NCI-H82 (cell line): ENCODE measurements at places on chromosomes 16 and 17.
A peak's percentile ranks its signal among the peaks of the same experiment; 100 is the strongest.

DNA sequence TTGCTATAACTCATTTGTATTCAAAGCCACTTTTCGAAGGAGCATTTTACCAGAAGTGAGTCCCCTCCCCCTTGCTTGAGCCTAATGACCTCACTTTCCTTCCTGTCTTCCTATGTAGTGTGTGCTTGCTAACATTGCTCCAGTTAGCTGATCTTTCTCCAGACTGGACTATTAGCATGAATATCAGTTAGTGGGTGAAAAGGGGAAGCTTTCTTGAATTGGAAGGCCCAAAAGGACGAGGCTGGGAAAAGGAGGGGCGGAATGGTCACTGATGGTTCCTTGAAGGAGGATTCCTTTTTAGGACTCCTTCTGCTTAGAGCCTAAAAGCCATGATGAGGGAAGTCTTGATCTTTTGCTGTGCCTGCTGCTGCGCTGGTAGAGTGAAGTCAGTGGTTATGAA lies 11.9 kb downstream of the MAP3K3 start:
- DNase-seq, result no peak

DNA sequence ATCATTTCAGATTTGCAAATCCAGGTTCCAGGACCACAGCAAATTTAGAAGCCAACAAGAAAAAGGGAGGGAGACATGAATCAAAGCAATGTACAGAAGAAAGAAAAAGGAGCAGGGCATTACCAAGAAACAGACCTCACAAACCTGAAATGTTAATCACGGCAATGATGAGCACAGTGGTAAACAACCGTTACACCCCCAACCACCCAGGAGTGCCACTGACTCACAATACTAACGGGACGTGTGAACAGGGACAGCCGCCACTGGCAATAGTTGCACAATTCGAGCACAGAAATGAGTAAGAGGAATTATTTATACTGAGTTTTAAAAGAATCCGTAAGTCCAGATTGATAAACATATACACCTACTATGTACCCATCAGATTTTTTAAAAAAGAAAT lies 13.8 kb downstream of the USP22 start:
- DNase-seq, result no peak

- DNase-seq, result no peak
These were observed 53.9 kb downstream of the USP22 start for GRCh38 chr17:20988896-20989295.

DNA sequence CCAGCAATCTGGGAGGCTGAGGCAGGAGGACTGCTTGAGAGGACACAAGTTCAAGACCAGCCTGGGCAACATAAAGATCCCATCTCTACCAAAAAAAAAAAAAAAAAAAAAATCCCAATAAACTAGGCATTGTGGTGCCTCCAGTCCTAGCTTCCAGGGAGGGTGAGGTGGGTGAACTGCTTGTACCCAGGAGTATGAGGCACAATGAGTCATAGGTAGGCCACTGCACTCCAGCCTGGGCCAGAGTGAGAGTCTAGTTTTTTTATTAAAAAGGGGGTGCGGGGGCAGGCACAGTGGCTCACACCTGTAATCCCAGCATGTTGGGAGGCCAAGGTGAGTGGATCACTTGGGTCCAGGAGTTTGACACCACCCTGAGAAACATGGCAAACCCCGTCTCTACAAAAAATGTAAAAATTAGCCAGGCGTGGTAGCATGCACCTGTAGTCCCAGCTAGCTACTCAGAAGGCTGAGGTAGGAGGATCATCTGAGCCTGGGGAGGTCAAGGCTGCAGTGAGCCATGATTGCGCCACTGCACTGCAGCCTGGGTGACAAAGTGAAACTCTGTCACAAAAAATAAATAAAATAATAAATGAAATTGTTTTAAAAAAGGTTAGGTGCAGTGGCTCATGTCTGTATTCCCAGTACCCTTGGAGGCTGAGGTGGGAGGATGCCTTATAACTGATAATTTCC lies 7.8 kb upstream of the CHST6 start:
- no peak for DNase-seq

DNA sequence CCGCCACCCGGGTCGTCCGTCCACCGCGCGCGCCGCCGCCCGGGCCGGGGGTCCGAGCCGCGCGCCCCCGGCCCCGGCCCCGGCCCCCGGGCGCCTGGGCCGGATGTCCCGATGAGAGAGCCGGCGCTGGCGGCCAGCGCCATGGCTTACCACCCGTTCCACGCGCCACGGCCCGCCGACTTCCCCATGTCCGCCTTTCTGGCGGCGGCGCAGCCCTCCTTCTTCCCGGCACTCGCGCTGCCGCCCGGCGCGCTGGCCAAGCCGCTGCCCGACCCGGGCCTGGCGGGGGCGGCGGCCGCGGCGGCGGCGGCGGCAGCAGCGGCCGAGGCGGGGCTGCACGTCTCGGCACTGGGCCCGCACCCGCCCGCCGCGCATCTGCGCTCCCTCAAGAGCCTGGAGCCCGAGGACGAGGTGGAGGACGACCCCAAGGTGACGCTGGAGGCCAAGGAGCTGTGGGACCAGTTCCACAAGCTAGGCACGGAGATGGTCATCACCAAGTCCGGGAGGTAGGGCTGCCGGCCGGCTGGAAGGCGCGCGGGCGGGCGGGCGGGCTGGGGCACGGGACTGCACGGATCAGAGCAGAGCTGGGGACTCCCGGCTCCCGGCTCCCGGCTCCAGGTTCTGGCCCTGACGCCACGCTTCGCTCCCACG lies 548 bp downstream of the TBX2 start:
- DNase-seq, result peak; percentile 58

- peak; percentile 70 for DNase-seq
These were observed 762 bp downstream of the CDK12 start for GRCh38 chr17:39461926-39462569.

- no peak for DNase-seq
These were observed 7.5 kb downstream of the CFAP97D1 start for GRCh38 chr17:43787728-43788127.

DNA sequence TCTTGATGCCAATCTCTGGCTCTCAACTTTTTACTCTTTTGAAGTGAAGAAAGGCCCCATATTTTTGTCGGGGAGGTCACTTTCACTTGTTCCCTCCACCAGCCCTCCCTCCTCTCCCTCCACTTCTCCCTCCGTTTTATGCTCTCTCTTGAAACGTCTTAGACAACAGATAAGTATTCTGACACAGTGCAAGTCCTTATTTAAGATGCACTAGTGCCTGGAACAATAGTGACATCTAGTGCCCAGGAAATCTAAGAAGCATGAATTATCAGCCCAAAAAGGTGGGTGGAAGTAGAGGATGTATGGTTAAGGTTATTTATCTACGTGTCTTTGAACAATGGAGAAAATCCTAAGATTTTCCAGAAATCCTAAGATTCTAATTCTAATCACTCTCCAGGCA lies 17.9 kb downstream of the PSME3IP1 start:
- DNase-seq, result peak; percentile 36

DNA sequence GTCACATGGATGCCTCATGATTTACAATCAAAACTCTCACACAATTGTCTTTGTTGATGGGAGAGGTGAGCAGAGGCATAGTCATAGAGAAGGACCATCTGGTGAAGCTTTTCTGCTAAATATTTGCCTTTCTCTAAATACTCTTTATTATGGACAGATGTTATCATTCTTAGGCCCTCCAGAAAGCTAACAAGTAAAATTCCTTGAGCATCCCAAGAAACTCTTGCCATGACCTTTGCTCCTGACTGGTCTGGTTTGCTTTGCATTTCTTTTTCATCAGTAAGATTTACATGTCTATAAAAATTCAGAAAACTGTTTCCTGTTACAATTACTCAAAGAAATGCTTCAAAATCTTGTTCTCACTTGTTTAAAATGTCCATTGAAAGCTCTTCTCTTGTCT lies 1336.6 kb upstream of the CDH8 start:
- DNase-seq, result peak; percentile 5

DNA sequence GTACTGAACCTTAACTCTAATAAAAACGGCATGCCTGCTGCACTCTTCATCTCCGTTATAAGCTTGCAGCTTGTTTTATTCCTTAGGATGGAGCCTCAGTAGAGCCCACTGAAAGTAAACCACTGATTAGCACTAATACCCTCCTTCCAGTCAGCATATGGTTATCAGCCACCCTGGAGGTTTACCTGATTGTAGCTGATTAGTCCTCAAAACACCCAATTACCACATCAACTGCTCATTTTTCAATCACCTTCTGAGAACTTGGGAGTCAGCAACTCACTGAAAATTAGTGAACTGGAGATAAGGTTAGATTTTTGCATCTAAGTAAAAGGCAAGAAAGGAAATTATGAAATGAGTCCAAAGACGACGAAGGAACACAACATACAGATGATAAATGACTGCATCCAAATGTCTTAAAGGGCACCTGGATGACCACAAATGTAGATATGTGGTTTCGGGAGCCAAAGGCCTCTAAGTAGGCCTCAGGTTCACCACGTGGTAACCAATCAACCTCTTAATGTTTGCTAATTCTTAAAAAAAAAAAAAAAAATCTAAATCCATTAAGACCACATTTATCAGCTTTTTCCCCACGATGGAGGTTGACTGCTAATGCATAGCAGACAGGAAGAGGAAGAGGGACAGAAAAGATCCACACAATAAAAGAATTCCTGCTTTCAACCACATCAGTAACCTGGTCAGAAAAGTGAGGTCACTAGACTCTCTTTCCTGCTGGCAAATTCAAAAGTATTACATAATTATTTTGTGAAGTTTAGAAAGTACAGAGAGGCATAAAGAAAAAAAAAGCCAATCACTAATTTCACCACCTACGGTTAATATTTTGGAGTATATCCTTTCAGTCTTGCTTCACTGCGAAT lies 28.0 kb downstream of the DCUN1D3 start:
- DNase-seq, result peak; percentile 76

DNA sequence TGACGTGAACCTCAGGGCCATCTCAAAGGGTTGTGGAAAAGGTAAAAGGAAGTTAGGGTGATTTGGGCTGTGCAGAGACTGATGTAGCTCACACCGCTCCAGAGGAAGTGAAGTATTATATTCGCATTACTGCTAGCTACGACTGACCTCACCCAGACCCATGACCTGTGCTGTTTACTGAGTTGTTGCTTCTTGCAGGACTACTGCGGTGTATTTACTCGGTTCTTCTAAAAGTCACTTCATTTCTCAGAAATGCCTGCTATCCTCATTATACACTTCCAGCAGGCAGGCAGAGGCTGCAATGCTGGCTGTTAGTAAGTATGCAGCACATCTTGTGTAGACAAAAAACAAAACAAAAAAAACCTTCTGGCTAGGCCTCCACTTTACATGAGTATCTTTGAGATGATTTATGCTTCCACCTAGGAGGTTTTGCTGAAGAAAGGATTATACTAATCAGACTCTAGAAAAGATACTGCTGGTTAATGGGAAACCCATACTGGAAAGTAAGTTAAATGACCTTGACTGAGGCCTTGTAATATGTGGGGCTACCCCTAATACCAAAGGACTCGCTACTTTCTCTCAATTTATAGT lies 76.0 kb downstream of the CREBBP start:
- DNase-seq, result no peak

GRCh38 chr17:80832266-80832676 lies 159.4 kb upstream of the CHMP6 start:
- peak; percentile 71 for DNase-seq

DNA sequence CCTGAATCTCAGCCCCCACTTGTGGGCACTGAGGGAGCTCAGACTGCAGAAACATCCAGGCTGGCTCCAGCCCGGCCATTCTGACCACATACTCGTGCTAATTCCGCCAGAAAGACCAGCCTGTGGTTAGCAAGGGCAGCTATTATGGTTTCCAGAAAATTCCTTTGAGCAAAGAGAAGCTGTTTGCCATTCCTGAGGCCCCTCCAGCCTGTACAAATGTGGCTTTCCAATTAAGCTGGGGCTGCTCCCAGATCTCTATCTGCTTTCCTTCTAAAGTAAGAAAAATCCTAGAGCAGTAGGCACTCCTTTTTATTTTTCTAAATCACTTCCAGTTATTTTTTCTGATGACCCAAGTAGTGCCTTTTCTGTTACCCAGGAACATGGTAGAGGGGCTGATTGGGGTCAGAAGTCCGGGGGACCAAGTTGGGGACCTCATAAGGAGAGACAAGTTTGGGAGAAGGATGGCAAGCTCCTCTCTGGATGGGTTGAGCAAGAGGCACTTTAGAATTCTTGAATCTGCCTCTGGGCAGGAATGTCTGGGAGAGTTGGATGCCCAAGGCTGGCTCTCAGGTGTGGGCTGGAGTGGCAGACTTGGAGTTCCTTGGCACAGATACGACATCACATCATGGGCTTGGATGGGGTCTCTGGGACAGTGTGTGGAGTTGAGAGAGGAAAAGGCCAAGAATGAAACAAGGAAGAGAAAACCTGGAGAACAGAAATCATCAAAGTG lies 83.3 kb upstream of the TNRC6C start:
- DNase-seq, result no peak

- DNase-seq, result peak; percentile 75
These were observed 17.1 kb upstream of the NAGLU start for GRCh38 chr17:42518755-42519545.

- DNase-seq, result peak; percentile 91
These were observed 15.9 kb upstream of the RPRML start for GRCh38 chr17:46994993-46995392.
